Occipital lobe (tissue), 3 donors: ENCODE measurements at places on chromosomes 1 and 21. TPM values are rescaled to one million over a fixed set of nuclear protein-coding genes. Genes with fewer than 3 reads are reported as not detected.

GRCh38 chr1:103461161-103462105, 64.1 kb upstream of the RNPC3 start:
- DNase-seq: no peak

GRCh38 chr1:151435174-151435573, 24.1 kb downstream of the POGZ start:
- DNase-seq: no peak

DNA sequence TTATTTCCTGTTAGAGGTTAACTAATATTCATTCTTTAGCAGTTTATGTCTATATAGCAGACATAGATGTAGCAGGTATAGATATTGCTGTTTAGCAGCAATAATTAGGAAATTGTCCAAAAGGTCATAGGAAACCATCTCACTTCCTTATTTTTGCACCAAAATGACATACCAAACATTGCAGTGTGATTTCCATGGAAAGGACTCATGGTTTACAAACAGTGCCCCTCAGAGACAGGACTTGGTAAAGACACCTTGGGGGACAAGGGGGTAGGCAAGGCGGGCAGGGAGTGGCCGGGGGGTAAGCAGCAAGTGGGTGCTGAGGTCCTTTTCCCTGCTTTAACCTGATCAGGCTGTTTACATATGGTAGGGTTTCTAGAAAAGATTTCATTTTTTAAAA, 30.5 kb downstream of the BATF3 start:
- DNase-seq: no peak

DNA sequence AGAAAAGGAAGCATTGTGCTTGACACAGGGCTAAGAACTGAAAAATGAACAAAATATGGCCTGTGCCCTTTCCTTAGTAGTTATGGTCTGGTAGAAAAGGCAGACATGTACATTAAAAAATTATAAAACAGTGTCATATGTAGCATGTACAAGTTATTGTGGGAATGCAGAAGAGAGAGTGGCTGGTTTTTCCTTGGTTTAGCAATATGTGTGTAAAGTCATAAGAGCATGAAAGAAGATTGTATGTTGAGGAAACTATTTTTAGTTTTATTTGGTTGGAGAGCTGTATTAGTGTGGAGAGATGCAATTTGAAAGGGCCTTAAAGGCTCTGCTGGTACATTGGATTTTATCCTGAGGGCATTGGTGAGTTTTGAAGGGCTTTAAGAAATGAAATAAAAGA, 145.8 kb downstream of the PDE4B start:
- no peak for DNase-seq

- DNase-seq: peak; percentile 45
These were observed 6.1 kb downstream of the SKI start for GRCh38 chr1:2233997-2234761.

- no peak for DNase-seq
These were observed 30.9 kb downstream of the RCAN1 start for GRCh38 chr21:34583926-34584563.

GRCh38 chr21:38249696-38250278, 7.0 kb upstream of the KCNJ15 start:
- DNase-seq: no peak

- no peak for DNase-seq
These were observed 30.0 kb downstream of the PODN start for GRCh38 chr1:53091841-53092645.

DNA sequence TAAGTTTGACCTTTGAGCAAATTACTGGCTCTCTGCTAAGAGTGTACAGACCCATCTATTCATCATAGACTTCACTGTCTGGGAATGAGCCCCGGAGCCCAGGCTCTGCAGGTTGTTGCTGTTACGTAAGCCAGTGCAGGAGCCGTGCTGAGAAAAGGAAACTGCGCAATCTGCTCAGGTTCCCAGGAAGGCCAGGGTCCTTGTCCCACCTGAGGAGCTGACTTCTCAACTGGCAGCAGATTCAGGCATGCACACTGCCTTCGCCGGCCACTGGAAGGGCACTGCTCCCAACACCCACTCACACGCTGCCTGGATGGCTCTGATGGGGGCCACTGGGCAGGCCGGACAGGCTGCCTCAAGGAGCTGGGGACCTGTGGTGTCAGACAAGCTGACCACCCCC, 19.5 kb downstream of the RCAN1 start:
- DNase-seq: peak; percentile 14

DNA sequence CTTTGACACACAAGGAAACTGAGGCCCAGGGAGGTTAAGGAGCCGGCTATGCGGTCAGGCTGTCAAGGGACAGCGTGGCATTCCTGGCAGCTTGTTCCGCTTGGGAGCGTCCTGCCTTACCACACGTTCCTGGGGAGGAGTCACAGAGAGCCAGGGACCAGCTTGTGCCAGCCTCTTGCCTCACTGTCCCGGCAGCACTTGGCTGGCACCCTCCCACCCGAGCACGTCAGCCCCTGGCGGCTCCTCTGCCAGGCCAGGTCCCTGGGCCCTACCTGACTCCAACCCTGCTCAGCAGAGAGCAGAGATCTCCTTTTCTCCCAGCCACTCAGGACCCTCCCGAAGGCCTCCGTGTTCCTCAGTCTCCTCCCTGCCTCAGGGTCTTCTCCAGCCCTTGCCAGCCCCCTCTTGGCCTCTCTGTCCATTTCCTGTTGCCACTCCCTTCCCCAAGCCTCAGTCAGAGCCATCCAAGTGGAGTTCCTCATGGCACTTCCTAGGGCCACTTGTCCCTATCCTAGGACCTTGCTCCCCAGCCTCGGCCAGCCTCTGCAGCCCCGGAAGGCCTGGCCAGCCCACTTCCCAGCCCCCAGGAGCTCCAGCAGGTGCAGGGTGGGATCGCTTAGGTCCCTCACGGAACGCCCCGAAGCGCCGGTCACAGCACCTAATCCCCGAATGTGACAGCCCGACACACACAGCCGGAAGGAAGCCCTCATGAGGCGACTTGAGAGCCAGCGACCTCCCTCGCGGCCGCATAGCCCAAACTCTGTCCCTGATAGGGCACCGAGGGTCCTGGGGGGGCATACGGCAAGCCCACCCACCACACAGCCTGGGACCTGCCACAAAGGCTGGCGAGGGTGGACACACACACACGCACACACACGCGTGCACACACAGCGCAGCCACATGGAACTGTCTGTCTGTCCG, 130.3 kb downstream of the CASZ1 start:
- DNase-seq: no peak

The HPCAL4 gene
- 51.2 TPM for total RNA-seq

DNA sequence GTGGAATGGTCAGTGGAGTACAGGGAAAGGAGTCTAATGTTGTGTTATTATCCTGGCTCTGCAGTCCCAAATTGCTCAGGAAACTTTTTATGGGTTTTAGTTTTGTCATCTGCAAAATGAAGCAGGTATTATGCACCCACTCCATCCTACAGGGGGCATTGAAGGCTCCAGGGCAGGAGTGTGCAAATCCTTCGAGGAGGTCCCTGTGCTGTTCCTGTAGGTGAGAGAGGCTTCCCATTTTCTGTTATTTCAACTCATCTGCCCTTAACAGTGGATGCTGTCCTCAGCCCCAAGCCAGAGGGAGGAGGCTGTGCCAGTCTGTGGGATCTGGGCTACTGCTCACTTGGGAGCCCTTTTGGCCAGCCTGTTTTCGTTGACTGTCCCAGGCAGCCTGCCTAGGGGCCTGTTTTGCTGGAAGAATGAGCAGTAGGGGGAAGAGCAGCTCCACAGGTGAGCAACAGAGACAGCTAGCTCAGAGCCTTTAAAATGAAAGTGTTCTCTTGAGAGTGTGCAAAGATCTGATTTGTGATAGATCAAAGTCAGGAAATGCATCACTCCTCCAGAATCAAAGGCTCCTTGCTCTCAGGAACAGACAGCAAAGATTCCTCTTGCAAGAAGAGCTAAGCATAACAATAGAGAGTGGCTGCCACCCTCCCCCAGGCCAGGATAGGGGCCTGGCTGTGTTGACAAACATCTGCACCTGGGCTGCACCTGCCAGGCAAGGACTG, 317.6 kb upstream of the PROX1 start:
- no peak for DNase-seq

The LDLRAD2 gene
- total RNA-seq: not detected

DNA sequence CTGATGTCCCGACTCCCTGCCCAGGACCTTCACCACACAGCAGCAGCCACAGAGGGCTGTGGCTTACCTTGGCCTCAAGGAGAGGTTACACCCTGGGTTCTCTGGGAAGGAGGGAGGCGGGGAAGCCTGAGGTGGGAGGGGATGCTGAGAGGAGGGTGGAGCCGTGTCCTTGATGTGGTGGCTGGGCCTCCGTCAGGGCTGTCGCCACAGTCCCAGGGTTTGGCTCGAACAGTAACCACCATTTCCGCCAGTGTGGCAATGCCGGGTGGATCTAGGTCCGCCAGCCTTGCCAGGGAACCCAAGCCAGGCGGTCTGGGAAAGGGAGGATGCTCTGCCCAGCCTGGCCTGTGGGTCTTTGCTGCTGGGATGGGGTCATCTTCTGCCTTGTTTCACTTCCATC, 18.4 kb upstream of the CDCA8 start:
- no peak for DNase-seq

GRCh38 chr1:212291505-212292134, 6.4 kb downstream of the PPP2R5A start:
- DNase-seq: no peak

- DNase-seq: no peak
These were observed 76.7 kb downstream of the GFI1 start for GRCh38 chr1:92409946-92410549.

DNA sequence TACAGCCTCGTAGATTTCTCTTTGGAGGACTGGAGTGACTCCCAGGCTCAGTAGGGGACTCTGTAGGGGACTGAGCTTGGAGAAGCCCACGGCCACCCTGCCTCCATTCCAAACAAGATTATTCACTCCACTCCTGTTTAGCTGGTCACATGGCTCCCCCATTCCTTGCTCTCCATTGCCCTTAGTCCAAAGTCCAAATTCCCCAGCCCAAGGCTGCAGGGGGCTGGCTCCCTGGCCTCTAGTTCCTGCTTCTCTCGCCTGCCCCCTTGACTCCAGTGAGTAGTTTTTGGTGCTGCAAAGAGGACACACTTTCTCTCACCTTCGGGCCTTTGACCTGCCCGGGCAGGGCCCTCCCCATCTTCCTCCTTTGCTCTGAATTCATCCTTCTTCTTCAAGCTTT, 403.3 kb downstream of the KIF26B start:
- no peak for DNase-seq

The HAPLN2 gene
- not detected for total RNA-seq

GRCh38 chr1:221462345-221462744, 279.5 kb downstream of the DUSP10 start:
- DNase-seq: no peak

The TNFRSF25 gene
- total RNA-seq: 9.5 TPM

DNA sequence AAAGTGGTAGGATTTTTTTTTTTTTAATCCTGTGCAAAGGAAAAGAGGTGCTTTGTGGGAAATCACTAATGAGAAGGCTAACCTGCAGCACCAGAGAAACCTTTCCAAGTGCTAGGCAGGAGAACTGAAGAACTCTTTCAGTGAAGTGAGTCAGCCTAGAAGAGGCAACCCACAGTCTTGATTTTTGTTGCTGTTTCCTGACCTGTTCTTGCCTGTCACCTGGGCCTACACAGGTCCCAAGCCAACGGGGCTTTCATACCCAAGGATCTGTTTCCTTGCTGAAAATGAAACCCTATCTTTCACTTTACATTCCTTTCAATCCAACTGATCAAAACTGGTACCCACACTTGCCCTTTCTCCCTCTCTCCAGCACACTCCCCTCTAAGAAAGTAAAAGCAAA, 7.1 kb upstream of the IKBKE start:
- DNase-seq: no peak

- no peak for DNase-seq
These were observed 159.4 kb upstream of the UBE2U start for GRCh38 chr1:64043976-64044375.

DNA sequence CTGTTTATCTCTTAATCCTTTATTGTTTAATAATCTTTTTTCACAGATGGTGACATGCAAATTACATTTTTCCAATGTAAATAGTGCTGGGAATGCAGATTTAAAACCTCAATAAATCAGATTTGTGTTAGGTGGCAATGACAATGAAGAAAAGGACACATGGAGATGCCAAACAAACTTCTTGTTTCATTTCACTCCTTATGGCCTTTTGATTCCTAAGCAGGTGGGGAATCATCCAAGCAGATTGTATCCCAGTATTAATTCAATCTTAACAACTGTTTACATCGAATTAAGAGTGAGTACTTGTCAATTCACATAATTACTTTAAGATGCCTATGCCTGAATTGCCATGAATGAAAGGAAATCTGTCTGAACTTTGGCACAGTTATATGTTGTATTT, 98.9 kb upstream of the RGS18 start:
- DNase-seq: no peak

The NPPB gene
- total RNA-seq: 0.47 TPM

GRCh38 chr1:243501002-243501401, 245.2 kb downstream of the SDCCAG8 start:
- DNase-seq: peak; percentile 38

GRCh38 chr1:8889925-8890785, 11.7 kb upstream of the ENO1 start:
- DNase-seq: peak; percentile 54

DNA sequence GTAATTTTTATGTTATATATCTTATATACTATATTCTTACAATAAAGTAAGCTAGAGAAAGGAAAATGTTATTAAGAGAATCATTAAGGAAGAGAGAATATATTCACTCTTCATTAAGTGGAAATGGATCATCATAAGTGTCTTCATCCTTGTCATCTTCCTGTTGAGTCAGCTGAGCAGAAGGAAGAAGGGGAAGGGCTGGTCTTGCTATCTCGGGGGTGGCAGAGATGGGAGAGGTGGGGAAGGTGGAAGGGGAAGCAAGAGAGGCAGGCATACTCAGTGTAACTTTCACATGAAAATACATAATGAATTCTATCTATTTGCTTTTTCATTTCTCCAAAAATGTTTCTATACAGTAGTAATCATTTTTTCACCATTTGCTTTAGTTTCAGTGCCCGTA, 5.1 kb downstream of the DNASE2B start:
- DNase-seq: no peak

The ZNF697 gene
- total RNA-seq: 31.8 TPM

DNA sequence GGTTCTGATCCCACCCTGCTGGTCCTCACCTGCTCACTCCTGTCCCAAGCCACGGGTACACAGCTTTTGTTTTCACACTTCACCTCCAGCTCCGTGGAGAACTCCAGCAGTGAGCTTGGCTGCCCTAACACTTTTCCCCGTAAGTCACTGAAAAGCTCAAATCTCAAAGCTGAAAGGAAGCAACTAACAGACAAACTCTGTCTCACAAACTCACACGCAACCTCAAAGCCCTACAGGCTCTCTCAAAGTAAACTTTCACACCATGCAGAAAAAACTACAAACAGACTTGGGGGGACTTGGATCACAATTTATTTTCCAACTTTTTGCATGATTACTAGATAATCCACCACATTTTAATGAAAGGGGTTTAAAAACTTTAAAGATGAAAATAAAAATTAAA, 88.3 kb downstream of the AK5 start:
- no peak for DNase-seq

The EPHB2 gene
- 34.9 TPM for total RNA-seq

DNA sequence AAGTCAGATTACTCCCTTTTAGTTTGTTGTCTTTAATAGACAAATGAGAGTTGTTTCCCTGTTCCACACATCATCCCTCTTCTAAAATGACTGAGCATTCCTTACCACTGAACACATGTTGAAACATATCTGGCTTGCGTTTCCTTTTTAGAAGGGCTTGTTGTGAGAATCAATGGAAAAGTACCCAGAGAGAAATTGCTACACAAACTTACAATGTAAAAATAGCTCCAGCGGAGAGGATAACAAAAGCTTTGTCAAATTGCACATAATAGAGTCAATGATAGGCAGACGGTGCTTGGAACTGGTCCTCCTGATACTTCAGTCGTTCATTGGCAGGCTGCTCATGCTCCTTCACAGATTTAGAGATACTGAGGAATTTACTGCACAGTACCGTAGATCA, 123.9 kb downstream of the CYYR1 start:
- no peak for DNase-seq

The SPRR1A gene
- not detected for total RNA-seq

- no peak for DNase-seq
These were observed 17.2 kb upstream of the C2CD2 start for GRCh38 chr21:41970751-41971653.

The PROK1 gene
- not detected for total RNA-seq
